ENCODE measurements at places on chromosomes 6 and 20.

DNA sequence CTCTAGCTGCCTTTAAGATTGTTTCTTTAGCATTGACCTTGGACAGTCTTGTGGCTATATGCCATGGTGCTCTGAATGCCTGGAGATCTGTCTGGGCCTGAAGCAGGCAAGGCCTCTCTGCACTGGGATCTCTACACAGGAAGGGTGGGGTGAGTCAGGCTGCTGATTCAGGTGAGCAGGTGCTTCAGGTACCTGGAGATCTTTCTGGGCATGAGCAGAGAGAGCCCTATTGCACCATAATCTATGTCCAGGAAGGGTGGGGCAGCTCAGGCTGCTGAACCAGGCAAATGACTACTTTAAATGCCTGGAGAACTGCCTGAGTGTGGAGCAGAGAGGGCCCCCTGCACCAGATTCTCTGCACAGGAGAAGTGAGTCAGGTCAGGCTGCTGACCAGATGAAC is 94.5 kb downstream of the TPBG start:
- DNase-seq: no peak

DNA sequence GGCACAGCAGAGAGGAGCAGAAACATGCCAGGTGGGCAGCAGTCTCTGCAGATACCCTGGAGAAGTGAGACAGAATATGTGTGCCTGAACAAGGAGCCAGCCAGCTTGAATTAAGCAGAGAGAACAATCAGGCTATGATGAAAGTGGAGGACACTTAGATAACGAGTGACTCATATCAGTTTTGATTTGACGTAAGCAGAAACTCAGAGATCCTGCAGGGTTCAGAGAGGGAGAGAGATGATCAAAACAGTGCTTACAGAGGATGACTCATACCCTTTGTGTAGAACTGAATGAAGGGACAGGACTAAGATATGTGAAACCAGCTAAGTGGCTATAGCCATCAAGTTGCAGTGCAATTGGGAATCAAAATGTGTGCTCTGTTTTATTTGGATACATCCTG is 300.7 kb downstream of the TENT5A start:
- peak; percentile 67 for DNase-seq

DNA sequence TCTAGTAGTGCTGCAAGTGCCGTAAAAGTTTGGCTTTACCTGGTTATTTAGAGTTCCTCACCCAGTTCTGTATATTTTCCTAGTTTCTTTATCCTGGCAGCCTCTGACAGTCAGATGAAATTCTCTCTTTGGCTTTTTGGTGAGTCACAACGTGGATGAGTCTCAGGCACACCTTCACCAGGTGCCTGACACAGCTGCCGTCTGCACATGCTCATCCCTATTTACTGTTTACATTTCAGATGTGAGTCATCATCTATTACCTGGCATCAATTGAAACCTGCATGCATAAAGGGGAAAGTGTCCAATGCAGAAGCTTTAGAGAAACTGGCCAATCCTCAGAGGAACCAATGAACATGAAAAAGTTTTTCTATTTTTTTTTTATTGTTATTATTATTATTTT is 33.3 kb upstream of the ADGRF4 start:
- DNase-seq: no peak

- peak; percentile 98 for DNase-seq
Observed at GRCh38 chr20:33689973-33690372, 3.8 kb upstream of the E2F1 start.

- no peak for DNase-seq
Observed at GRCh38 chr6:72826037-72826436, 204.2 kb downstream of the KCNQ5 start.

DNA sequence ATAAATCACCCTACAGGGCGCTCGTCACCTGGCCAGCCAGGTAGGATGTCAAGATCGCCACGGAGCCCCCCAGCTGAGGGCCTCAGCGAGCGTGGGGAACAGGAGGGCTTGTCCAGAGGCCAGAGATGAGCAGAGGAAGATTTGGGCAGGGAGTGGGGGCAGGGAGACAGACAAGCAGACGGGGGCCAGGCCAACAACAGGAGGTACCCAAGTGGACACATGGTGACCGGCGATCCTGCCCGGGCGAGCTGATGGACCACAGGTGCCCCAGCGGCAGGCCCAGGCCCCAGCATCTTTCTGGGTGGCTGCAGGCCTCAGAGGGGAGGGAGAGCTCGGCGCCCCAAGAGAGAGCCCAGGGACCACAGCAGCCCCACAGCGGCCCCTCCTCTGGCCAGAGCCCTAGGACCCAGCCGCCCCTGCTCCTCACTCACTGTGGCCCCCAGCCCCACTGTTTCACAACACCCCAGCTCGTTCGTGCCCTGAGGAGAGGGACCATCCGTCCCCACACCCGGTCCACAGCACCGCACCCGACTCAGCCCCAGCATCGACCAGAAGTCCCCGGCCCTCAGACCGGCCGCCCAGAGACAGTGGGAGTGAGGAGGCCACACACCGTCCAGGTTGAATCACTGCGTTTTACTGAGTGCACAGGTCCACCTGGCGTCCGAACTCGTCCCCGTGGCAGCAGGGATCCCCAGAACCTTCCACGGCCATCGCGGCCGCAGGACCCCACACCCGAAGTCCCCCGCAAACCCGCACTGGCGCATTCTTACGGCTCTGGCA is 38.6 kb upstream of the CHRNA4 start:
- no peak for DNase-seq

- no peak for DNase-seq
Observed at GRCh38 chr6:21908161-21908848, 314.8 kb downstream of the SOX4 start.

DNA sequence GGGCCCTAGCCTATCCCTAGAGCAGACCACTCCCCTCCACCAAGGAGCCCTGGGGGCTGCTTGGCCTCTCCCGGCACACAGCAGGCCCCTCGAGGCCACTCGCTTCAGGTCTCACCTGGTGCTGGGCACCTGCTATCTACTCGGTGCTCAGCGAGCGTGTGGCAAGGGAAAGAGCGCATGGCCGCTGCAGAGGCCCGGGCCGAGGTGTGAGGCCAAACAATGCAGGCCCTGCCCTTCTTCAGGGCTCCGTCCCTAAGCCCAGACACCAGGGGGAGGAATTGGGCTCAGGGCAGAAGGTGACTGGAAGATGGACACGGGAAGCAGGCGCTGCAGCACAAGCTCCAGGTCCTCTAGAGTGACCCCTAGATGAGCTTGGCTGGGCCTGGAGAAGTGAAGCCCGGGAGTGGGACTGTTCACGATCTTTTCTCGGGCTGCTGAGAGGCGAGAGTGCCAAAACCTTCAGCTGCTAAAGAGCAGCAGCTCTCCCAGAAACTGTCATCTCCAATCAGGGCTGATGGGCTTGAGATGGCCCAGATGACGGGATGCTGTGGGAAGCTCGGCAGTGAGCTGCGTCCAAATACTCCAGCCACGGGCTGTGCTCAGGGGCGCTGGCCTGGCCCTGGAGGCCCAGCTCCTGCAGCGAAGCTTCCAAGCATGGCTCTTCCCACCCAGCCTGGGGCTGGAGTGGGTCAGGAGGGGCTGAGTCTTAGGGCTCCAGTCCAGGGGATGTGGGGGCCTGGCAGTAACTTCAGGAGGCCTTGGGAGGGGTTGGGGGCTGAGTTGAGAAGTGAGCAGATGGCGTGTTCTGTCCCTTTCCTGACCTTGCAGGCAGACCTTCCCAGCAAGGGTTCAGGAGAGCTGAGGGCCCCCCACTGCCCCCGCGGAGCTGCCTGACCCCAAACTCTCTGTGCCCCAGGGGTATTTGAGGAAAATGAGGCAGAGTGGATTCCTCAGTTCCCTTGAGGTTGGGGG is 43.7 kb downstream of the APCDD1L start:
- no peak for DNase-seq

- DNase-seq: peak; percentile 13
Observed at GRCh38 chr20:61861054-61861841, 204.4 kb downstream of the TAF4 start.

GRCh38 chr6:159913862-159914564 is 23.2 kb downstream of the MAS1 start:
- no peak for DNase-seq
